GM13976 (cell line): ENCODE measurements at places on chromosomes 12 and 14.

DNA sequence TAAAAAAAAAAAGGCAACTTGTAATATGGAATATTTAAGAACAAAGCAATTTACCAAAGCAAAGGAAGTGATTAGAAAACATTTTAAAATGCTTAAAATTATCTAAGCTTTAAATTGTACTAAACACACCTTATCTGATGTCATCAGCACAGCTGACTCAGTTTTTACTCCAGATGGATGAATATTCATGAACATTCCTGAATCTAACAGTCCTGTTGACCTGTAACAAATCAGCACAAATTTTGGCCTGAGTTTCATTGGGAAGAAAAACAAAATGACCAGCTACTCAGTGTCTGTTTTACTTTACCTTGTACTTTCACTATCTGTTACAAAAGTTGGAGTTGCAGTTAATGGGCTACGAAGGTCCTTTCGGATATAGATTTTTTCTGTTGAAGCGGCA is 16.0 kb downstream of the NR2C1 start:
- no peak for DNase-seq

DNA sequence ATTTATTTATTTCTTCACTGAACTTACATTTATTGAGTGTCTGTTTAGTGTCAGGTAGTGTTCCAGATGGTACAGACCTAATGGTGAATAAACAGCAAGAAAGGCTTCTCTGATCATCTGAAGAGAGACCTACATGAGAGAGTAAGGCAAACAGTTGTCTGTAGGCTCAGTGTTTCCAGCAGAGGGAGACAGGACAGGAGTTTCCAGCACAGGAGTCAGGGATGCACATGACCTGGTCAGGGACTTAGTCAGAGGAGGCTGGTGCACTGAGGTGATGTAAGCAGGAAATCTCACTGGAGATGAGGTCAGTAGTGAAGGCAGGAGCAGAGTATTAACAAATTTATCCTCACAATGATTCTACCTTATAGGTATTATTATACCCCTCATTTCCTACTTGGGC is 233.2 kb downstream of the MDGA2 start:
- DNase-seq: no peak

DNA sequence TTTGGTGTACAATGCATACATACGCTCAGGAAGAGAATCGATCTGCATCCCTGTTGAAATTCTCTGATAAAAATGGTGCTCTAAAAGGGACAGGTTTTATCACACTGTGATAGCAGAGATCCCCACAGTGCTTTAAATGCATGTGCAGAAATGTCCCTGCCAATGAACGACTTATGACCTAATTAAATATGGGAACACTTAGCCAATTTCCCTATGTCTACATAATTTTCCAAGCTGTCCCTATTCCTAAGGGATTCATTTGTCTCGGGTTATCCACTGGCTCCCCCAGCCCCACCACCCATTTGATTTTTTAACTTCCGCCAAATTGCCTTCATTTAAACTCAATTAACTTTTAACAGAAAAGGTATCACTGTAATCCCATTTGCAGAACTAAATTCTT is 284.6 kb downstream of the TMEM132D start:
- DNase-seq: no peak

DNA sequence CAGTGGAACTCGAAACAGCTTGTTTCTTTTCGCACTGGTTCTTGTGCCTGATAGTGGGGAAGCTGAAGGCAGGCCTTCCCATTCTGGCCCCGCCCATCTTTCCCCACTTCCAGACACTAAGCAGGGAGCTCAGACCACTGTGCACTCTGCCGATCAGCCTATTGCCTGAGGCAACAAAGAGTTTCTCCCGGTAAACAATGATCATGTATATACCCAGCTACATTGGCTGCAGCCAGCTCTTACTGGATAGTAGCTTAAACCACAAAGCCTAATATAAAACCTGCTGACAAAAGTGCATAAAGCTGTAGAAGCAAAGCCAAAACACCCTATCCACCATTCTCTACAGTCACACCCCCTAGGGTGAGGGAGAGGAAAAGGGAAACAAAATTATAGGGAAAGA is 24.7 kb upstream of the GLIPR1 start:
- DNase-seq: no peak

GRCh38 chr12:8734873-8735381 is 37.1 kb downstream of the RIMKLB start:
- no peak for DNase-seq

GRCh38 chr14:49919825-49920659 is 27.2 kb downstream of the ARF6 start:
- no peak for DNase-seq

GRCh38 chr12:90836689-90837088 is 118.3 kb downstream of the CCER1 start:
- DNase-seq: no peak

DNA sequence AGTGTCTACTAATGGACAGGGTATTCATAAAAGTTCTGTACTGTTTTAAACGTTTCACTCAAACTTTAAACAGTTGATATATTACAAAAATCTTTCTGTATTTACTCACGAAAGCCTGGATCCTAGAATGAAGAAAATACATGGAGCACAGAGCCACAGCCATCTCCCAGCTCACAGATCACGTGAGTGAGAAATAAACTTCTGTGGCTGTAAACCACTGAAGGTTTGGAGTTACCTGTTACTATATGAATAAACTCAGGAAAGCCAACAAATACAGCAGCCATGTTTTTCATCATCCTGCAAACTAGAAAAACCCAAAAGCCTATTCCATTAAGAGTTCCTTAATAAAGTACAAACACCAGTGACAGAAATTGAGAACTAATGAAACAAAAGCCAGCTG is 867 bp upstream of the TDG start:
- no peak for DNase-seq

DNA sequence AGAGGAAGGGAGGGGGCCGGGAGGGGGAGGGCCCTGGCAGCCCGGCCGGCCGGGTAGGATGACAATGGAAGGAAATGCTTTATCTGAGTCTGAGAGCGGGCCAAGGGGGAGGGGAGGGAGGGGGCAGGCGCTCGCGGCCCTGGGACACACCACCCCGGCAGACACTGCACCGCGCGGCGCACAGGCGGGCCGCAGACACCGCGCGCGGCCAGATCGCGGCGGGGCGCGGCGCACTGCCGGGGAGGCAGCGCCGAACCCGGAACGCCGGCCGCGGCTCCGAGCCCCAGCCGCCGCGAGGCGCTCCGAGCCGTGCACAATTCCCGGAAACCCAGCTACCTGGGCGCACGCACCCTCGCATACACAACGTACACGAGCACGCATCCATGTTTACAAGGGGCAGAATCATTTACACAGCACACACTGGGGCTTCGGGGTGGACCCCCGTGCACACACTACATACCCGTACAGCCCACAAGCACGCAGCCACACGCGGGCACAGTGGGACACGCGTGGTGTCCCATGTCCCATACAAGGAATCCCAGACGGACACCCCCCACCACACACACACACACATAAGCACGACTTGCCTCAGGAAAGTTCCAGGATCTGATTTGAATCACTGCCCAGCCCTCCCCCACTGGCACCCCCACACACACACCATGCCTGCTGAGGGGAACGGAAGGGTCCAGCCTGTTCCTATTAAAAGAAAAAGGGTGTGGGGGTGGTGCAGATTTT is at the start of gene HDAC7:
TSS of gene HDAC7 (minus strand) at position 8 of the 735 bp plus-strand sequence. CDS start 118 bp downstream, outside the sequence.
- DNase-seq: peak; percentile 87

DNA sequence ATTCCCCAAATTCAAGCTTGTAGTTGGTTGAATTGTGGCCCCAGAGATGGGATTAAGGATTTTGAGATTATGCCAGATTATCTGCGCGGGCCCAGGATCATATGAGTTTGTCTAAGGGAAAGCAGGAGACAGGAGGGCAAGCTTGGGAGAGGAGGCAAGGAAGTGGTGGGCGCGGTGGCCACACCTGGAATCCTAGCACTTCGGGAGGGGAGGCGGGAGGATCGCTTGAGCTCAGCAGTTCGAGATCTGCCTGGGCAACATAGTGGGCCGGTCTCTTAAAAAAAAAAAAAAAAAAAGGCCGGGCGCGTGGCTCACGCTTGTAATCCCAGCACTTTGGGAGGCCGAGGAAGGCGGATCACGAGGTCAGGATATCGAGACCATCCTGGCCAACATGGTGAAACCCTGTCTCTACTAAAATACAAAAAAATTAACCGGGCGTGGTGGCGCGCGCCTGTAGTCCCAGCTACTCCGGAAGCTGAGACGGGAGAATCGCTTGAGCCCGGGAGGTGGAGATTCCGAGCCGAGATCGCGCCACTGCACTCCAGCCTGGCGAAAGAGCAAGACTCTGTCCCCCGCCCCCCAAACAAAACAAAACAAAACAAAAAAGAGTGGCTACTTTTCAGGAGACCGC is 881 bp upstream of the PUS1 start:
- no peak for DNase-seq
